ENCODE measurements at places on chromosomes 7 and 10.

- DNase-seq, result no peak
These were observed 955.7 kb downstream of the SORCS3 start for GRCh38 chr10:105596749-105597148.

DNA sequence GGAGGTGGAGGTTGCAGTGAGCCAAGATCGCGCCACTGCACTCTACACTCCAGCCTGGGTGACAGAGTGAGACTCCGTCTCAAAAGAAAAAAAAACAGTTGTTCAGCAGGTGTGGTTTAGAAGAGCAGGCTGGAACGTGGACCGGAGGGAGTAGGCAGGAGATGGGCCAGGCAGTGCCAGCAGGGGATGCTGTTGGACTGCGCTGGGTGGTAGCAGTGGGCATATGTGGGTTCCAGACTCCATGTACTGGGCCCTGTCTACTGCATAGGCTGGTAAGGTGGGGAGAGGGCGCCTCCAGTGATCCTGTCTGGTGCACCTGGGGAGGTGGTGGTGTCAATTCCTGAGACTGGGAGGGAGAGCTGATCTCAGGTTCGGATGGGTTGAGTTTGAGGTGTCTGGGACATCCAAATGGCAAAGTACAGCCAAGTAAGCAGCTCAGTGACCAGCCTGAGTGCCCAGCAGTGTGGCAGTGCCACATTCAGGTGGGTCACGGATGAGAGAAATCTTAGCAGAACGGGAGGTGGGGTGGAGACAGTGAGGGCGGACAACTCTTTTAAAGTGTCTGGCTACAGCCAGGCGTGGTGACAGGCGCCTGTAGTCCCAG lies 25.9 kb downstream of the SFXN4 start:
- peak; percentile 25 for DNase-seq

GRCh38 chr10:125085258-125086054 lies 74.9 kb downstream of the CTBP2 start:
- DNase-seq, result no peak

GRCh38 chr7:77450054-77450453 lies 33.9 kb upstream of the GSAP start:
- no peak for DNase-seq

DNA sequence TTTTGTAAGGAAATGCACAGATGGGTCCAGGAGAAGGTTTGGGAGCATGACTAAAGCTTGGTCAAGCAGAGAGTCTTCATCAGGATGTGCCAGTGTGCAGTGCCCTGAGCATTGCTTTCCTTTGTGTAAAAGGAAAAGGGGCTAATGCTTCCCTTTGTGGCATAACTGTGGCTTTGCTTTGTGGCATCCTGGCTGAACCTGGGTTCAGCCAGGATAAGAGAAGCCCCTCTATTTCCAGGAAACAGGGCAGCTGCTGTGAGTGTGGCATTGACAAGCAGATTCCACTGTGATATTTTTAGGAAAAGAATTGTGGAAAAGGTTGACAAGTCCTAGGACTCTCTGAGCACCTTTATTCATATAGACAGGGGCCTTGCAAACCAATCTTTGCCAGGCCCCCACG lies 193.4 kb upstream of the CXCL12 start:
- no peak for DNase-seq

GRCh38 chr7:16732828-16733227 lies 20.7 kb upstream of the TSPAN13 start:
- no peak for DNase-seq

GRCh38 chr10:111874576-111874975 lies 309.0 kb downstream of the GPAM start:
- no peak for DNase-seq

DNA sequence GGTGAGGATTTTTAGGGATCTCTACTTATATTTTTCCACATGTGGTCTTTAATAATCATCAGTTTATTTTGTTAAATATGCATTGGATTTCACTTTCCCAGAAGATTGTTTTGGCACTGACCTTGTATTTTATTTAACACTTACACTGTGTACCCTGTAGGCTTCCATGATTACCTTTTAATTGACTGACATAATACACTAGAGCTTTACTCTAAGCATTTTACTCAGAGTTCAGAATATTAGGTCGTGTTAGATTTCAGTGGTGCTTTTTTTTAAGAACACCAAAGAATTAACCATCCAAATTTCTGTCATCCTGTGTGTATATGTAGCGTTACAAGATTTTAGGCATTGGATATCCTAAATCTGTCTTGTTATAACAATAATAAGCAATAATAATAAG lies 23.1 kb downstream of the CASD1 start:
- no peak for DNase-seq

DNA sequence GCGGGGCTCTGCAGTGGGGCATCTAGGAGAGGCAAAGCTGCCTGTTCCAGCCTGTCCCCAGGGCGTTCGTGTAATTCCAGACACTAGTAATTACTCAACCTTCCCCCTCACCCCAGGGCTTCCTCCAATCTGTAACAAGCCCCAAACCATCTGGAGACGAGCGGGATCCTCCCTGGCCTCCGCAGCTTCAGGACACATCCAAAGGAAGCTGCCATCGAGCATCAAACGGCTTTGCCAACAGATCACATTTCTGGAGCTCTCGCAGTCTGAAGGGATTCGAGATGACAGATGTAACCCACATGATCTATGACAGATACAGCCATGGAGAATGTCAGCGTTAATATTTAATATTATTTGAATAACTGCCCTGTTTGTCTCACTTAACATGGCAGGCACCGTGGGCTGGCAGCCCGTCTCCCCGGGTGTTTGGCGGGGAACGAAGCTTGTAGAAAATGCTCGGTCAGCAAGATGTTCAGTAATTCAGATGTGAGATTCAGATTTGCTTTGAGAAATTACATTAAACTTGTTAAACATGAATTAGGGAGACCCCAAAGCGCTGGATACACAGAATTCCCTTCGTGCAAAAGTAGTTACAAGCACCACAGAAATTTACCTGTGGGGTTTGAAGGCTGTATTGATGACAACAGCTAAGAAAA lies 108.5 kb upstream of the C7orf33 start:
- no peak for DNase-seq

- no peak for DNase-seq
These were observed 125.6 kb downstream of the NT5C2 start for GRCh38 chr10:103067484-103067883.

GRCh38 chr7:35723011-35723410 lies 28.1 kb upstream of the HERPUD2 start:
- no peak for DNase-seq

DNA sequence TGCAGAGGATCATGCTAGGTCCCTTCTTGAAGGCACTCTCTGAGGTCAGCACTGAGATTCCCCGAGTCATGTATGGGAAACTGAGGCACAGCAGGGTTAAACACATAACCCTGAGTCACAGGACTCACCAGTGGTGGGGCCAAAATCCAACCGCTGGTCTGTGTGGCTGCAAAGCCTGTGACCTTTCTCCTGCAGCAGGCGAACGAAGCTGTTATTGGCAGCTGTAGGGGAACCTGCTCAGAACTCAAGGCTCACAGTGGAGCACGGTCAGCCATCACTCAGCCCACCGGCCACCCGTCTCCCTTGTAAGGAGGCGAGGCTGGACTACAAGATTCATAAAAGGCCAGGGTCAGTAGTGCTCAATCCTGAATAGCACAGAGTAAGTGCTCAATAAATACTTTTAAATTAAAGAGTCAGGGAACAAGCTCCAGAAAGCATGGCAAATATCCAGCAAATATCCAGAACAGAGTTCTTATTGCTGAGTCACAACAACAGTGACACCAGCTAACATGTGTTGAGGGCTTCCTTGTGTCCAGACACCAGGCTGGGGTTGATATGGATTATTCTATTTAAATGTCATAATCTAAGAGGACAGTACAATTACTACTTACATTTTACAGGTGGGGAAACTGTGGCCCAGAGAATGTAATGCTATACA lies 34.9 kb downstream of the CHST15 start:
- DNase-seq, result no peak

- no peak for DNase-seq
These were observed 188.4 kb upstream of the LYZL1 start for GRCh38 chr10:29100505-29100904.

- no peak for DNase-seq
These were observed 22.5 kb upstream of the ZNF273 start for GRCh38 chr7:64880322-64881297.

GRCh38 chr7:99121496-99122021 lies 22.3 kb downstream of the SMURF1 start:
- DNase-seq, result no peak

DNA sequence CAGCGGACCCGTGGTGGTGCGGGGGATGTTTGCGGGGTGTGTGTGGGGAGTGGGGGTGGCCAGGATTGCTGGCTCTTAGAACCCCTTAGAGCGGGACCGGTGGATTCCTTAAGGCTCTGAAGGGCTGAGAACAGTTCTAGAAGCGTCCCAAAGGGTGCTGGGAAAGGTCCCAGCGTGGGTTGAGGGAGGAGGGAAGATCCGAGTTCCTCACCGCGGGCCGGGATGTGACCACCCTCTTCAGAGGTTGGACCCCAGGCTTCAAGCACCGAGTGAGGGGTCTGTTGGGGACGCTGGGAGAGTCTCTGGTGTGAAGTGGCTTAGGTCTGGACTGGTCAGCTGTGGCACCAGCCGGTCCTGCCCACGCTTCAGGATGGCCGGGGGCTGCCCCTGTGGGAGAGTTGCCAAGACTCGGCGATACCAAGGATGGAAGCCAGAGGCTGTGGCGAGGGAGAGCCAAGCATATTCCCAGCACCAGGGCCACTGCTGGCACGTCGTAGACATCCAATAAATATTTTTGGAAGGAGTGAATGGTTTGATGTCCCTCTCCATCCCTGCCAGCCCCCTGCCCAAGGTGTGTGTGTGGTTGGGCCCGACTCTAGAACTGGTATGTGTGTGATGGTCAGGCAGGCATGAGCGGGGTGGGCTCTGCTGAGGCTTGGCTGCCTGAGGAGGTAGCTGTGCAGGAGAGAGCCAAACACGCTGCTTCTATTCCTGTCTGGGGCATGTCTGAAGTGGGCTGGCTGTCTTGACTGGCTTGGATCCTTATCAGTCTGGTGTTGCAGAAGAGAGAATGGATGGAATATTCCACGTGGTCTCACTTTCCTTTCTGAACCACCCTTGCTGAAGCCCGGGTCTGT lies 19.2 kb downstream of the ZNF775 start:
- DNase-seq, result no peak
